ENCODE measurements at places on chromosomes 12 and 14. TPM values are rescaled to one million over a fixed set of nuclear protein-coding genes. Genes with fewer than 3 reads are reported as not detected.

CDH24 gene
- total RNA-seq = 2.2 TPM

EVL gene
- 1,155 TPM for total RNA-seq

HNF1A gene
- not detected for total RNA-seq

DTX1 gene
- total RNA-seq = 0.66 TPM

LMO3 gene
- not detected for total RNA-seq

DHRS2 gene
- total RNA-seq = 2.9 TPM

KRT77 gene
- total RNA-seq = not detected

NTN4 gene
- not detected for total RNA-seq

CMA1 gene
- total RNA-seq = not detected

AQP2 gene
- not detected for total RNA-seq

NEUROD4 gene
- not detected for total RNA-seq

C14orf180 gene
- not detected for total RNA-seq

PTPRB gene
- not detected for total RNA-seq

PPP2R5C gene
- total RNA-seq = 250 TPM

TCL1A gene
- not detected for total RNA-seq

PIK3C2G gene
- not detected for total RNA-seq

TMPRSS12 gene
- not detected for total RNA-seq

TPH2 gene
- not detected for total RNA-seq

HOXC11 gene
- total RNA-seq = not detected

ASB2 gene
- 66.6 TPM for total RNA-seq

RPS26 gene
- 32.8 TPM for total RNA-seq

TULP3 gene
- total RNA-seq = 7.8 TPM

KRT3 gene
- not detected for total RNA-seq

GLT8D2 gene
- total RNA-seq = 0.24 TPM

CLEC2B gene
- 46.4 TPM for total RNA-seq

GPR132 gene
- 48.6 TPM for total RNA-seq

POTEG gene
- total RNA-seq = not detected

CEBPE gene
- total RNA-seq = 0.34 TPM

SPX gene
- 0.95 TPM for total RNA-seq

GALNT8 gene
- total RNA-seq = 1.1 TPM
